ENCODE measurements at places on chromosomes 4 and X.

- DNase-seq, result no peak
Observed at GRCh38 chr4:183256756-183257385, 63.2 kb downstream of the CLDN22 start.

DNA sequence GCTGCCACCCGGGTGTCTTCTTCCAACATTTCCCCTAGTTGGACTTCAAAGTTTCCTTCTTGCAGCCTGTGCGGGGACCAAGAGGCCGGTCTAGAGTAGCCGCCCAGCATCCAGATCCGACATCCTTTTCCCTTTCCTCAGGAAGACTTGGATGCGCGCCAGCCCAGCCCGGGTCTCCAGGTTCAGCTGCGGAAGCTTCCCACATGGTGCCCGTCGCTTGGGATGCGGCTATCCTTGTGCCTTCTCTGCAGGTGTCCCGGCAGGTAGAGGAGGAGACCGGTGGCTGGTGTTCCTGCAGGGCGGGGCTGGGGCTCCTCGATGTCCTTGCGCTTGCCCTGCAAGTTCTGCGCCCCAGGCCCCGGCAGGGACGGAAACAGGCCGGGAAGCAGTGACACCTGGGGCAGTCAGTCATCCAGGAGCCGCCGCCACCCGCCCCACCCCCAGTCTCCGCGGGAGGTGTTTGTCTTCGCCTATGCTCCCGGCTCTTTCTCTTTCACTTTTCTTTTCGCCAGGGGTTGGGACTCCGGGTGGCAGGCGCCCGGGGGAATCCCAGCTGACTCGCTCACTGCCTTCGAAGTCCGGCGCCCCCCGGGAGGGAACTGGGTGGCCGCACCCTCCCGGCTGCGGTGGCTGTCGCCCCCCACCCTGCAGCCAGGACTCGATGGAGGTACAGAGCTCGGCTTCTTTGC lies at the start of gene IL15:
IL15 (plus strand) TSS at position 502 of the 689 bp plus-strand sequence. CDS start 82,882 bp downstream, outside the sequence.
- DNase-seq, result peak; percentile 88

GRCh38 chr4:26764231-26764630 lies 96.4 kb upstream of the STIM2 start:
- DNase-seq, result no peak

- no peak for DNase-seq
Observed at GRCh38 chr4:157076578-157076947, 613 bp downstream of the GLRB start.

- DNase-seq, result no peak
Observed at GRCh38 chrX:49844611-49845010, 15.5 kb downstream of the PAGE4 start.

DNA sequence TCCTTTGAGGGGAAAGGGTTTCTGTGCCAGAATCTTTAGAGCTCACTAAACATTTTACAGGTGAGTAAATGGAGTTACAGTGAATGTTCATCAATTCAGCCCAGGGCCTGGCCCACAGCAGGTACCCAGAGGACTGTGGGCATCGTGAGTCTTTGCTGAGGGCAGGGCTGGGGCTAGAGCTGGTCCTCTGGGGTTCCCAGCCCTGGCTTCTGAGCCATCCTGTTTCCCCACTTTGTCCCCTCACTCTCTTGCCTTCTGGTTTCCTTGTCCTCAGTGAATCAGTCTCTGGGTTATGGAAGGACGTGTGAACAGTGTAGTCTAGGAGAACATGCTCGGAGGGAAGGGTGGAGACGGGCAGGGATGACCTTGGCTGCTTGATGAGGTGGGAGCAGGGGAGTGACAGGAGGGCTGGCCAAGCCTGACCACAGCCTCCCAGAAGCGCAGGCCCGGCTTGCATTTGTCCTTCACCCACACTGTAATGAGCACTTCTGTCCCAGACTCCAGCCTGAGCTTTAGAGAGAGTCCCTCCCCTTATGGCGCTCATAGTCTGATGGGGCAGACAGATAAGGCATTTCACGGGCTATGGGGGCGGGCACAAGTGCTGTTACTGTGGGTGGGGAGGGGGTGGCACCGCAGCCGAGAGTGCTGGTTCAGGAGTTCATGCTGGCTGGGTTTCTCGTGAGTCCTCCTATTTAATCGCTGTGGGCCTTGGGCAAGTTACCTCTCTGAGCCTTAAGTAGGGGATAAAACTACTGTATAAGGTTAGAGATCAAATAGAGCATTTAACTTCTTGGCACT lies 17.3 kb downstream of the TBC1D14 start:
- no peak for DNase-seq

GRCh38 chr4:55017406-55017805 lies 108.0 kb downstream of the KDR start:
- no peak for DNase-seq

GRCh38 chrX:51608766-51609165 lies 9.9 kb downstream of the CENPVL3 start:
- DNase-seq, result no peak

DNA sequence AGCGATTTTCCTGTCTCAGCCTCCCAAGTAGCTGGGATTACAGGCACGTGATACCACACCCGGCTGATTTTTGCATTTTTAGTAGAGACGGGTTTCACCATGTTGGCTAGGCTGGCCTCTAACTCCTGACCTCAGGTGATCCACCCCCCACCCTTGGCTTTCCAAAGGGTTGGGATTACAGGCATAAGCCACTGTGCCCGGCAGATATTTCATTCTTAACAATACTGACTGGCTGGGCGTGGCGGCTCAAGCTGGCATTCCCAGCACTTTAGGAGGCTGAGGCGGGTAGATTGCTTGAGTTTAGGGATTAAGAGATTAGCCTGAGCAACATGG lies 1.3 kb downstream of the PQBP1 start:
- no peak for DNase-seq
